ENCODE measurements at places on chromosomes 2 and 18.

GRCh38 chr2:174785481-174785880 lies 21.2 kb upstream of the CHRNA1 start:
- no peak for DNase-seq

GRCh38 chr18:7637269-7637668 lies 70.2 kb downstream of the PTPRM start:
- no peak for DNase-seq

DNA sequence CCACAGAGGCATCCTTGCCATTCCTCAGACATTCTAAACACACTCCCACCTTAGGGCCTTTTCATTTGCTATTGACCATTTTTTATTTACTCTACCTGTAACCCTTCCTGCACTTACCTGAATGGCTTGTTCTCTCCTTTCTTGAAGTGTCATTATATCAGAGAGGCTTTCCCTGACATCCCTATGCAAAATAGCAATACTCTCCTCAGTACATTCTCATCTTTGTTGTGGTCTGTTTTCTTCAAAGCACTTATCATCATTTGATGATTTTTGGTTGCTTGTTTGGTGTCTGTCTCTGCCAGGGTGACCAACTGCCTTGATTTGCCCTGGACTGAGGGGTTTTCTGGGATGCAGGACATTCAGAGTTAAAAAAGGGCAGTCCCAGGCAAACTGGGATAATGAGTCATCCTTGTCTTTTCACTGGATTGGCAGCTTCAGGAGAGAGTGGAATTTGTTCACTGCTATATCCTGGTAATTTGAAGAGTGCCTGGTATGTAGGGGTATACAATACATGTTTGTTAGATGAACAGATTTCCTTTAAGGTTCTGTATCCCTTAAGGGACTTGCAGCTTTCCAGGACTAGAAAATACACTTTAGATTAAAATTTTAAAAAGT lies 102.4 kb downstream of the BABAM2 start:
- DNase-seq: no peak

DNA sequence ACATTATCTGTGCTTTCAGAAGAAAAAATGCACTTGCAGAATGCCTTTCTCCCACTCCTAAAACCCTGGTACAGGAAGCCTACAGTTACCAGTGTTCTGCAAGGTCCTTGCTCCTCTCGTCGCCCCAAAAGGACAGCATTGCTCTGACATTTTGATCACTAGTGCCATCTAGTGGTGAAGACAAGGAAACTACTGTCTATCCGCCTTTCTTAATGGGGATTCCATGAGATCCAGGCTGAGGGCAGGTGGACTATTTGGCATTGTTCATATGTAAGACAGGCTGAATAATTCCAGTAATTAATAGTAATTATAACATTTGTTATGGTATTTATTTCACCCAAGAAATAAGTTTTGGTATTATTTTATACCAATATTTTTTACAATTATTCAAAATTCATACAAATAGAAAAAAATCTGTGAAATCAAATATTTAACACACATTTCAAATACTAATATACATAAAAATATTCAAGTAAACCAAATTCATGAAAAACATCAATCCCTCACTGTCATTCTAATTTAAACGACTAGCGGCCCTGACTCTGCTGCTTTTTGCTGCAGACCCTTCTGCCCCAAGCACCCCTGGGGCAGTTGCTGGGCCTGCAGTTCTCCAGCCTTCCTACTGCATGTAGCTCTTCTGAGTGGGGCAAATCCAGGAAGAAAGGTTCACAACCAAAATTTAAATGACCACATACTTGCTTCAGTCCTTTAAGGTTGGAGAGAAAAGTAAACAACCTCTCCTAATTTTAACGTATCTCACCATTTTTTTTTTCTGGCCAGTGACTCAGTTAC lies 19.0 kb downstream of the TPGS2 start:
- DNase-seq: no peak

GRCh38 chr18:22813648-22814328 lies 119.3 kb upstream of the RBBP8 start:
- DNase-seq: no peak

DNA sequence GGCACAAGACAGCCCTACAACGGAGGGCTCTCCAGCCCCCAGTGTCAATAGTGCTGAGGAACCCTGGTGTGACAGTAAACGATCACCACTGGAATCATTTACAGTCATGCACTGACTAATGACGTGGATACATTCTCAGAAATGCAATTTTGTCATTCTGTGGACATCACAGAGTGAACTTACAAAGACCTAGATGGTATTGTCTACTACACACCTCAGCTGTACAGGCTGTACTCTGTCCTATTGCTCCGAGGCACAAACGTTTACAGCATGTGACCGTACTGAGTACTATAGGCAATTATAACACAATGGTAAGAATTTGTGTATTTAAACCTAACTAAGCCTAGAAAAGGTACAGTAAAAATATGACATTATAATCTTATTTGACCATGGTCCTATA lies 67.2 kb downstream of the CD8B2 start:
- DNase-seq: no peak
